T-helper 9 cell (primary cell): ENCODE measurements at places on chromosomes 11 and 22.

DNA sequence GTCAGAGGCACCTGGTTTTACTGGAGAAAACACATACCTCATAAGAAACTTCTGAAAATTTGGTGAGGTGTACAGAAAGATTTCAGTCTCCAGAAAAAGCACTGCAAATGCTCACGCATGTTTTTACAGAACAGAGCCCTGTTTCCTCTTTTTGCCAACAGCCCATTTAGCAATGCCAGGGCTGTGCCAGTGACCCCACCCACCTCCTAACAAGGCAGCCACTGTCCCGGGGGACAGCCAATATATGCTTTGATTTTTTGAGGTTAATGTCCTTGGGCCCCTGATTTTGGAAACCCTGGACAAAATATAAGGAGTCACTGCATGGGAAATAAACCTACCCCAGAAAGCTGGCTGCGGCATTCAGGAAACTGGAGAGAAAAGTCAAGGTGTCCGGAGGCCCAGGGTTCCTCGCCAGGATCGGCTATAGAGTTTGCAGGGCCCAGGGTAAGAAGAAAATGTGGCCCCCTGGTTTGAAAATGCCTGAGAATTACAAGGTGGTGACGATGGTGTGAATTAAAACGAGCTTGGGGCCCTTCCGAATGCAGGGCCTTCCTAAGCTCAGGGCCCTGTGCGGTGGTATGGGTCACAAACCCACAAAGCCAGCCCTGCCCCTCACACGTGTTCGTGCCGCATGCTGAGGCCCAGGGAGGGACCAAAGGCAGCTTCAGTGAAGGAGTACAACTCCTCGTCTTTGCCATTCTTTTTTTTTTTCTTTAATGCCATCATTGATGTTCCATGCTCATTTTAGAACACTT lies 71.1 kb upstream of the WNT7B start:
- no peak for DNase-seq

DNA sequence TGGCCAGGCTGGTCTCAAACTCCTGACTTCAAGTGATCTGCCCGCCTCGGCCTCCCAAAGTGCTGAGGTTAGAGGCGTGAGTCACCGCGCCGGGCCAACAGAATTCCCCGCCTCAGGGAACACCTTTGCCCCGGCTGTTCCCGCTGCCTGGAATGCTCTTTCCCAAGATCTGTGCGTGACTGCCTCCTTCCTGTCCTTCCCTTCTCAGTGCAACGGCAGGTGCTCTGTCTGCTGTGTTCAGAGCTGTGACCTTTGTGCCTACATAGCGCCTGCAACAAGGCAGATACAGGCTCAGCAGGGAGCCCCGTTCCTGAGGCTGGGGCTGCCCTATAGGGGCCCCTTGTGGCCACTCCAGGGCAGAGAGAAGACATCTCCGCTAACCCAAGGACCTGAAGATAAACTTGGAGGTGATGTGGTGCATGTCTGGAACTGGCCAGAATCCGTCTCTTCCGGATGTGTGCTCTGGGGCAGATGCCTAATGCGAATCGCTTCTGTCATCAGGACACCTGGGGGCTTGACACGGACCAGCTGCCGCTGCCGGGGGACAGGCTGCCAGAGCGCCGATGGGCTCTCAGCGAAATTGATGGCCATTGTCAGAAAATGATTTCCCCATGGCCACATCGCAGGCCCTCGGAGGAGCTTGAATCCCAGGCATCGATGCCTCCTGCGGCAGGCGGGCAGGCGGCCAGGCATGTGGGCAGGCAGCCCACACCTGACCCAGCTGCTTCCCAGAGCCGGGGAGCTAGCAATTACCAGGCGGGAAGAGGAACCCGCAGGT lies 43.5 kb upstream of the TCF20 start:
- DNase-seq = no peak

DNA sequence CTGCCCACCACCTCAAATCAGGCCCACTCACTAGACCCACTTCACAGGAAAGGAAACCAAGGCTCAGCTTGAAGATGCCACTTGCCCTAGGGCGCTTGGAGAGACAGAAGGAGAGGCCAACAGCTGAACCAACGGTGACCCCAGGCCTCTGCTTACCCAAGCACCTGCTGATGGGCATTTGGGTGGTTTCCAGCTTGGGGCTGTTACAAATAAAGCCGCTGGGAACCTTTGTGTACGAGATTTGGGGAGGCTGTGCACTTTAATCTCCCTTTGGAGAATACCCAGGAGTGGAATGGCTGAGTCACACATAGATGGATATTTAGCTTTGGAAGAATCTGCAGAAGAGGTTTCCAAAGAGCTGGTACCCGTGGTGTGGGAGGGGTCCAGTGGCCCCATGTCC lies 50.9 kb upstream of the LINC01488 start:
- no peak for DNase-seq

DNA sequence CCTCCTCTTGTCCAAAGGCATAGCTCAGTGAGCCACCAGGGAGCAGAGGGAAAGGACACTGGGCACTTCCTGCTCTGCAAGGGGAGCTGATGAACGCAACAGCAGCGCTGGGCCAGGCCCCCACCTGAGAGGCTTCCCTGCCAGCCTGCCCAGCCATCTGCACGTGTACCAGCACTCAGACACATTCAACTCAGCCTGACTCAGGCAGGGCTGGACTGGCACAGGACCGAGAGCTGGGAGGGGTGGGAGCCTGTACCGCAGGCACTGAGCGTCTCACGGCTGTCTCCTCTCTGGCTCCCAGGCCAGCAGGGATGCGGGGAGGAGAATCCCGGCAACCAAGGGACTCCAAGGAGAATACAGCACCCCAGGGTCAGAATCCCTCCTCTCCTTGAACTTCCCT lies 411.8 kb downstream of the CTTN start:
- DNase-seq = no peak

DNA sequence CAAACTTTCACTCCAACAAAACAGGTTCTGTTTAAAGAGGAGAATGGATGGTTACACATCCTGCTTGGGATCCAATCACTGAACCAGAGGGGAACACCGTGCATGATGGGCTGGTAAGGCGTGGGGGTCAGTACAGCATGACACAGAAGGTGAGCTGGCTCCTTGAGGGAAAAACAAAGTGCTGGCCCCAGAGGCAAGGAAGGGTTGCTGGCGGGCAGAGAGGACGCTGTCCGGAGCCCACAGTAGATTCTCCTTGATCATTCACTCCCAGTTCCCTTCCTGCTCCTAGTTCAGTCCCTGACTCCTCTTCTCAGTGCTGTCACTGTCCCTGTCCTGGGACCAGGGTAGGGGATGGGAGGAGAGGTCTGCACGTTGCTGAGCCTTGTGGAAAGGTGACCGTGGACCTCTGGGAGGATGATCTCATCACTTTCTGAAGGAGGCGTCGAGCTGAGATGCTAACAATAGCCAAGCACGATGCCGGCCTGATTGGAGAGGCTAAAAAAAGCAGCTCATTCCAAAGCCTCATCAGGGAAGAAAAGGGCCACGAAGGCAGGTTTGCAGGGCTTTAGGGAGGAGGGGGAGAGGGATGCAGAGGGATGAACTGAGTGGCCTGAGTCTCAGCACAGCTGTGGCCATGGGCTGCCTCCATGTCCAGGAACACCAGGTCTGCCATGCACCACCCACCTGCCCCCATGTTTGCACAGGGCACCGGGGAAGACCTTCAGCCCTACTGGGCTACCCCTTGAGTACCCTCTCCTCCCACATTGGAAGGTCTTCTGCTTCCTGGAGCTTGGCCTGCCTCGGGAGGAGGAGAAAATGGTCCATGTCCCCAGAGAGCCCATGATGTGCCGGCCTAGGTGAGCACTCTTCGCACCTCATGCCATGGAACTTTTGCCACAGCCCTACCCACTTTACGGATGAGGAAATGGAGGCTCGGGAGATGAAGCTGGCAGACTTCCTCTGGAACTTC lies 72.7 kb upstream of the RTL6 start:
- no peak for DNase-seq

DNA sequence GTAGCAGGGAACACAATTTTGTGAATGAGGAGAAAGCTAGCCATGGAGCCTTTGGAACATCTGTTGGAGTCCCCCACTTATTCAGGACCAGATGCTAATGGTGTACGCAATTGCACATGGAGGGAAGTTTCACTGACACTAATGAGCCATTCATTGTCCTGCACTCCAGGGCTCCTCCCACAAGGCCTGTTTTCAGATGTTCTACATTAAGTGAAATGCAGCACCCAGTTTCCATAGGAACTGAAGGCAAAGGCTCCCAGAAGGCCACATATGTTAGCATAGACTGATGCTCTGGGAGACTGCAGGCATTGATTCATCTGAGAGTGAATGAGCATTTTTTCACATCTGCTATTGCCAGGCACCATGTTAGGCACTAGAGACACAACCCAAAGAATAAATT lies 399.5 kb downstream of the ETS1 start:
- DNase-seq = no peak

DNA sequence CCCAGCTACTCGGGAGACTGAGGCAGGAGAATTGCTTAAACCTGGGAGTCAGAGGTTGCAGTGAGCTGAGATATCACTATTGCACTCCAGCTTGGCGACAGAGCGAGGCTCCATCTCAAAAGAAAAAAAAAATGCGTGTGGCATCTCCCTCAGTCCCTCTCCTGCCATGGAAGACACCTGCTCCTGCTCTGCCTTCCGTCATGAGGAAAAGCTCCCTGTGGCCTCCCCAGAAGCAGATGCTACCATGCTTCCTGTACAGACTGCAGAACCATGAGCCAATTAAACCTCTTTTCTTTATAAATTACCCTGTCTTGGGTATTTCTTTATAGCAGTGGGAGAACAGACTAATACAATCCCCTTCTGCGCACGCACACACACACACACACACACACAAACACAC lies 249.4 kb downstream of the MN1 start:
- DNase-seq = no peak

- DNase-seq = no peak
Measured at GRCh38 chr11:97912629-97913028, 1108.1 kb upstream of the CNTN5 start.
